Posterior vena cava (tissue), 2 donors: ENCODE measurements at places on chromosomes 3 and 15. TPM values are rescaled to one million over a fixed set of nuclear protein-coding genes. Genes with fewer than 3 reads are reported as not detected.

DNA sequence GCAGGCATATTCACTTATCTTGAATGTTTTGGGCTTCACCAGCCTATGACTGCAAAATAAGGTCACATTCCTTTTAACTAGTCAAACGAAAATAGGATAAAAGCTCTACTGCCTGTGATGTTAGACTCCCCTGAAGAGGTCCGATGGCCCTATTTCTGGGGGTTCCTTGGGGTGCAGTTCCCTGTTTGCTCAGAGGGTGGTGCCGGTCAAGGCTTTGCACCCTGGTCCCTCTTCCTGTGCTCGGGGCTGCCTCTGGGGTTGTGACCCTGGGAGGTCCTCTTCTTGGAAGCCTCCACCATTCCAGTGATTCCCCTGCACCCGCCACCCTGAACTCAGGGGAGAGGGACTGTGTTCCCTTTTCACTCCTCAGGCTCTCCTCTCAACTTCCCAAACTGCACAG, 86.7 kb upstream of the ANKRD34C start:
- DNase-seq: no peak

- no peak for DNase-seq
Measured at GRCh38 chr15:33730815-33731214, 237.5 kb upstream of the CHRM5 start.

DNA sequence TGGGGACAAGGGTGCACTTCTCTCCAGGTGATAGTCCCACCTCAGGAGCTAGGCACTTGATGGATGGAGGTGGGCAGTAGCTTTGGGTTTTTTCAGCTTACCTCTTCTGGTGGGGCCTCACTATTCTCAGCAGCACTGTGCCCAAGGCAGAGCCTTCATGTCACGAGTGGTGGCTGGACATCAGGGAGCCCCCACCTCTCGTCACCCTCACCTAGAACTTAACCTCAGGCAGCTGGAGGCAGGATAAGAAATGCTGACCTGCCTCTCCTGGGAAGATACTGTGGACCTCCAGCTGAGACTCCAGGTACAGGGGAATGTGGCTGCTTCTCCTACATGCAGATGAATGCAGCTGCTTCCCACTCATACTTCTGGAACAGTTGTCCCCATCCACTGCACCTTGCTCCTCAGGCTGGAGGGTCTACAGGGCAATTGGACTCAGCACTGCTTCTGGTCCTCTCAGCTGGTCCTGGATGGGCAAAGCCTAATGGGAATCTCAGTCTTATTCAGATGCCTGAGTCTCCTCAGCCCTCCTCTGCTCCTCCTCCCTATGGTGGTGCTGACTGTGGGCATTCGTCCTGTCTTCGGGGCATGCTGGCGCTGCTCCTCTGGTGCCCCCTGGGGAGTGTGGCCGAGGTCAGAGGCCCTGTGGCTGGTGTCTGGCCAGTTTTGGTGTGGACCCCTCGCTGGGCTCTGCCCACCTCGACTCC, 129.9 kb downstream of the KLF13 start:
- peak; percentile 66 for DNase-seq

ST3GAL6 gene
- total RNA-seq: 7.5 TPM

PSTPIP1 gene
- total RNA-seq: 12.9 TPM

GRCh38 chr3:120214176-120214575, 70.8 kb downstream of the GPR156 start:
- DNase-seq: no peak

GRCh38 chr15:40695469-40695890, 506 bp downstream of the RAD51 start:
- DNase-seq: no peak

DNA sequence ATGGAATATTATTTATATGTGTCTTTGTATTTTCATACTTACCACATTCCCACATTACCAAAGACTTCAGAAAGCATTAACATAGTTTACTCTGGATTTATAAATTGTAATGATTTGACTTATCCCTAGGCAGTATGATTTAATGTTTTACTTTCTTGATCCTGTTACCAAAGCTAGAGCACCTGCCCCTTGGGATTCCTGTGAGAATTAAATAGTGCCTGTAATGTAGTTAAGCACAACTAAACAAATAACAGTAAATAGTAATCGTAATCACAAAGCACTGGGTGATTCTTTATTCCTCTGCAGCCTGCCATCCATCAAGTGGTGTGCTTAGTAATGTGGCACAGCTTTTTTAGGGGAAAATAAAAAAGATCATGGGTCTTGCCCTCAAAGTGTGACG, 39.1 kb downstream of the ATP2C1 start:
- DNase-seq: no peak

- peak; percentile 95 for DNase-seq
Measured at GRCh38 chr3:12405432-12406272, 78.6 kb upstream of the TSEN2 start.

CHRNB4 gene
- not detected for total RNA-seq

DNA sequence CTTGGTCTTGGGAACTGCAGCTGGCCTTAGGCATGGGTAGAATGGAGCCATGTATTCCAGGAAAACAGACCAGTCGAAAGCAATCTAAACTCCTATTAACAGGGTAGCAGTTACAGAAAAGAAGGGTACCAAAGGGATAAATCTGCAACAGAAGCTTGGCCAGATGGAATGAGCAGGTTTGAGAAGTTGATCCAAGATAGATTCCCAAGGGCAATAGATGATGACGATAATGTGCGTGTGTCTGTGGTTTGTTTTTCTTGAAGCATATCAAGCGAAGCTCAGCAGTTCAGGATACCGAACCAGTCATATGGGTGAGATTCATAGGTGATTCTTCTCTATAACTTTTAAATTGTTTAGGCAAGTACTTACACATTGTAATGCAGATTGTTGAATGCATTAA, 203.8 kb upstream of the SEMA6D start:
- no peak for DNase-seq

DNA sequence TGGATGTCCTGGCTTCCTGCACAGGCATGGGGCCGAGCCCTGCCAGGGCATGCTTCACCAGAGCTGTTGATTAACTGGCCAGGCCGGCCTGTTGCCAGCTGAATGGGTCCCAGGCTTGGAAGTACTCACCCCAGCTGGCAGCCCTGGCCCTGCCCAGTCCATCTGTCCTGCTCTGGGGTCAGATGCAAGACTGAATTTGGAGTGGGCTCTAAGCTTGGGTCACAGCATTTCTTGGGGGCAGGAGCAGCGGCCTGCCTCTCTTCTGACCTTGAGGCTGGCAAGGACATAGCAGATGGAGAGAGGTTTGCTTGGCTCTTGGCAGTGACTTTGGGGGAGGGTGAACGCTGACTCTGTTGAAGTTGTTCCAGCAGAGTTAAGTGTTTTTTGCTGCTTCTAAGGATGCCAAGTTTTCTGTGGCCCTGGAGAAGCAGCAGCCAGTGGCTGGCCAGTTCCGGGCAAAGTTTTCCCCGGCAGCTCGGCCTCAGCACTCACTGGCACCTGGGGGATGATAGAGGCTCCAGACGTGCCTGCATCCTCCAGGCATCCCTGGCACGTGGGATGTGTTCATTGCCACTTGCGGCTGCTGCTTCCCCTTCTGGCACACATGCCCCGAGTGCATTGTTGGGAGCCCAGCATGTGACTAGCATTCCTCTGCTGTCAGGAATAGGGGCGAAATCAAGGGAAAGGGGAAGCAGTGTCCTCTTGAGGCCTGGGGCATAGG, 22.9 kb downstream of the PDIA5 start:
- peak; percentile 78 for DNase-seq

DNA sequence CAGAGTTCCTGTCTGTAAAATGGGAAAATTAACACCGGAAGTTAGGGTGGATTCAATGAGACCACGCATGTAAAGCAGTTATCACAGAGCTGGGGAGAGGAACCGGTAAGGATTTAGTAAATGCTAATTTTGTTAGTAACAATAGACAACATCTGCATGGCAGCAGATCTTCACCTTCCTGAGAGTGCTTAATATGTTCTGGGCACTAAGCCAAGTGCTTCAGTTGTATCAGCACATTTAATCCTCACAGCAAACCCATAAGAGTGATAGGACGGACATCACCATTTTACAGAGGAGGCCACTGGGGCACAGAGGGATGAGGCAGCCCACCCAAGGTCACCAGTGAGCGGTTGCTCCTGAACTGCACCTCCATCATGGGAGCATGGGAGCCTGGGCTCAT, 189.4 kb downstream of the WNT5A start:
- DNase-seq: no peak

DNA sequence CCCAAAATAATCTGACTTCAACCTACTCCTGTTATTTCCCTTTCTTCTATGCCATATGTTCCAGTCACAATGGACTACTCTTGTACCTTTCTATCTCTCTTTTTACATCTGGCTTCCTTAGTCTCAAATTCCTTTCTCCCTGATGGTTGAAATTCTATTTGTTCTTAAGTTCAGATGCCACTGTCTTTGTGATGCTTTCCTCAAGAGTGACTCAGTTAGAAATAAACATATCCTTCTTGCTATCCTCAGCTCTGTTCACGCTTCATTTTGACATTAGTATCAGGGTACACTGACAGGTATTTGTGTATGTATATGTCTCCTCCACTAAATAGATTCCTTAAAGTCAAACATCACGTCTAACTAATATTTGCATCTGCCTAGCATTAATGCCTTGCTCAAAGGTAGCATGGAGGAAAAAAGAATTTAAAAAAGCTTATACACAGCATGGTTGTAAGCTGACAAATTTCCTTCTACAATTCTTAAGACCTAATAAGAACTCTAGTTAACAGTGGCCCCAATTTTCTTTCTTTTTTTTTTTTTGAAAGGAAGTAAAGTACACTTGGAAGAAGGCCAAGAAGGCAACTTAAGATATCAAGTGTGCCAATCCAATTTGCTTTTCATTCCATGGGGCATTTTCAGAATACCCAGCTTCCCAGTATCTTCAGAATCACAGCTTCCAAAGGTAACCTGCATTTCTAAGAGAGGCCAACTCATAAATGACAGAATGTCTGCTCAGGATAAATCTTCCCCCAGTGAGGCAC, 58.0 kb downstream of the CHAC1 start:
- no peak for DNase-seq

EHHADH gene
- total RNA-seq: 4.1 TPM

DNA sequence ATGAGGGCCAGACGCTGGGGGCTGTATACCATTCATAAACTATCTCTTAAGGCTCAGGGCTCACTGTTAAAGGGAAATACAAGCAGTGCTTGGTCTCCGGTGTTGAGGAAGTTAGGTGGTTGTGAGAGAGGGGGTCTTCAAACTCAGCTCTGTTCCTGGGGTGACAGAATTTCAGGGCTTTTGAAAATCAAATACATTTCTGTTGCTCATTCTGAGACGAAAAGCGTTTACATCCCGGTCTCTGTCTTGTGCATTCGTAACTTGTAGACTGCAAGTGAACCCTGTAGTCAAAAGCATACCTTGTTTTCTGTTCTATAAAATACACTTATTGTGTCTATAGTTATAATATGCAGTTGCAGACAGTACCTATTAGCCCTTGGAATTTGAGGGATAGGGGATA, 1.7 kb downstream of the SLCO3A1 start:
- no peak for DNase-seq

EFCC1 gene
- total RNA-seq: 2.1 TPM

GRCh38 chr15:52518487-52519371, 10.0 kb downstream of the MYO5A start:
- DNase-seq: no peak

BTLA gene
- 0.38 TPM for total RNA-seq

DNA sequence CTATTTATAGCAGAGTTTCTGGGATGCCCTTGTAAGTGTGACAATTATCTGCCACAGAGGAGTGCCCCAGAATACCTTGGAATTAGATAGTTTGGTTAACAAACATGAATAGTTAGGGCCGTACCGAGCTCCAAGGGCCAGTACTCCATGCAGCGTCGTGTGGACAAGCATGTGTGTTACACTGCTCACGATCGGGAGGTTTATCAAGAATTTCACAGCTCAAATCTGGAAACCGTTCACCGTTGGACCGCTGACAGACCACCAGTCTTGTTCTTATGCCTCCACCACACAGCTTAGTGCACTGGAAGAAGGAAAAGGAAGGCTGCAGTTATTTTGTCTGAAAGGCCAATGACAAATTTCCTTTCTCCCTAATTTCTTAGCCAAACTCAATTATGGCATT, 93.7 kb downstream of the ADAMTS9 start:
- DNase-seq: peak; percentile 82

- no peak for DNase-seq
Measured at GRCh38 chr3:194675680-194676079, 3.7 kb upstream of the LSG1 start.

DNA sequence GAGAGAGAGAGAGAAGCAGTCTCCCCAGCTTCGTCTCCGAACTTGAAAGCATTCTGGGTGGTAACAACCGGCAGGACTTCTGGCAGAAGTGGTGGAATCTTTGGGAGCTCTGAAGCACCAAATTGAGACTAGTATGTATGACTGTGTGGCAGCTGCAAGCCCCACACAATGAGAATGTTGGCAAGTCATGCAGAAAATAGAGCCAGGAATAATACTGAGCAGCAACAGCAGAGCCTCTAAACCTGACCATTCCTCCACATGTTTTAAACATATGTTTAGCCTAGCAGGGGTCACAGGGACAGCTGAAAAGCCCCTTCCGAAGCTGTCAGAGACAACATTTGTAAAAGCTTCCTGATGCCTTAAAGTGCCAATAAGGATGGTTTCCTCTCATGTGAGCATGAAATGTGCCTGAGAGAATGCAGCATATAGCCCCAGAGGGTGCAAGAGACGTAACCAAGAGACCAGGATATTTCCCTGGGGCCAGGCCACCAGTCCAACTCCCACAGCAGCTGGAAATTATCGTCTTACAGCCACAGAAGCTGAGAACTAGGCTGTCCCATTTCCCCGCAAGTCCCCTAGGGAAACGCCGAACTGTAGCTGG, 178.6 kb upstream of the CCDC54 start:
- DNase-seq: no peak

HESX1 gene
- 0.83 TPM for total RNA-seq

RASGRF1 gene
- total RNA-seq: 0.10 TPM

CAPN3 gene
- total RNA-seq: 11.8 TPM

DNA sequence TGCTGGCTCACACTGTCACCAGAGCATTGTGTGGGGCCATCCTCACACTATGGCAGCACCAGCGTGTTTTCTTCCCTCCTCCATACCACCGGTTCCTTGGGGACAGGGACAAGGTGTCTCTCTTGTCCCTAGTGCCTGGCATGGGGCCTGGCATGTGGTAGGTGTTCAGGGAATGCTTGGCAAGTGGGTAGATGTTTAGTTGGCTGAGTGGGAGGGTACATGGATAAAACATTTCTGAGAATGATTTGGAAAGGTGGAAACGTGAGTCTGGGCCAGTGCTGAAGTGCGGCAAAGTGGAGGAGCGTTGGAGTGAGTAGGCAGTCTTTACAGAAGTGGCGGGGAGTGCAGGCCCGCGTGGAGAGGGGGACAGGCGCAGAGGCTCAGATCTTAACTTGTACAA, 15.0 kb downstream of the SNAPC5 start:
- DNase-seq: no peak
